Stimulated activated CD4-positive, alpha-beta T cell treated with anti-CD3 and anti-CD28 coated beads, TNF-alpha, amount 100 ng/mL, for 24 hours (primary cell): ENCODE measurements at places on chromosomes 3 and 15.

- DNase-seq = no peak
Measured at GRCh38 chr3:150184426-150185071, 213.9 kb upstream of the PFN2 start.

- DNase-seq = no peak
Measured at GRCh38 chr3:132843851-132844553, 121.8 kb upstream of the NPHP3 start.

- DNase-seq = no peak
Measured at GRCh38 chr3:76669322-76669721, 370.6 kb upstream of the ROBO2 start.

- no peak for DNase-seq
Measured at GRCh38 chr3:154642145-154642544, 212.2 kb upstream of the GPR149 start.

DNA sequence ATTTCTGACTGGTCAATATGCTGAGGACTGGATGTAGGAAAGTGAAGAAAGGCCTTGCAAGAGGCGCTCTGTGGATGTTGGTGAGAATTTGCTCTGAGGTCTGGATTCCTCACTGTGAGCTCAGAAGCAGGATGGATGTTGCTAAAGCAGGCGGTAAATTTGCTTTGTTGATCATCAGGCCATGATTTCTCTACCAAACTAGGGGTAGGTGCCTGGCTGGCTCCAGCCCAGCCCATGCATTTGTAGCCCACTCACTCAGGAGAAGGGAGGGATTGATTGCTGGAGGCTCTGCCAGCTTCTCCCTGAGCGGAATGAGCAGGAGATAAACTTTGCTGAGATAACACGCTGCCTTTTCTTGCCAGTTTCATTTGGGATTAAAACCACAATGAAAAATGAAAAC, 44.3 kb upstream of the NTRK3 start:
- no peak for DNase-seq

- DNase-seq = no peak
Measured at GRCh38 chr3:156676768-156677479, 2.5 kb downstream of the TIPARP start.

- DNase-seq = peak; percentile 3
Measured at GRCh38 chr3:49295489-49296058, 18.5 kb upstream of the C3orf62 start.

GRCh38 chr3:112132975-112133448, at the start of gene GCSAM:
Gene GCSAM (minus strand): TSS chr3:112133248. CDS start chr3:112133120, 128 bp downstream.
- DNase-seq = peak; percentile 50

DNA sequence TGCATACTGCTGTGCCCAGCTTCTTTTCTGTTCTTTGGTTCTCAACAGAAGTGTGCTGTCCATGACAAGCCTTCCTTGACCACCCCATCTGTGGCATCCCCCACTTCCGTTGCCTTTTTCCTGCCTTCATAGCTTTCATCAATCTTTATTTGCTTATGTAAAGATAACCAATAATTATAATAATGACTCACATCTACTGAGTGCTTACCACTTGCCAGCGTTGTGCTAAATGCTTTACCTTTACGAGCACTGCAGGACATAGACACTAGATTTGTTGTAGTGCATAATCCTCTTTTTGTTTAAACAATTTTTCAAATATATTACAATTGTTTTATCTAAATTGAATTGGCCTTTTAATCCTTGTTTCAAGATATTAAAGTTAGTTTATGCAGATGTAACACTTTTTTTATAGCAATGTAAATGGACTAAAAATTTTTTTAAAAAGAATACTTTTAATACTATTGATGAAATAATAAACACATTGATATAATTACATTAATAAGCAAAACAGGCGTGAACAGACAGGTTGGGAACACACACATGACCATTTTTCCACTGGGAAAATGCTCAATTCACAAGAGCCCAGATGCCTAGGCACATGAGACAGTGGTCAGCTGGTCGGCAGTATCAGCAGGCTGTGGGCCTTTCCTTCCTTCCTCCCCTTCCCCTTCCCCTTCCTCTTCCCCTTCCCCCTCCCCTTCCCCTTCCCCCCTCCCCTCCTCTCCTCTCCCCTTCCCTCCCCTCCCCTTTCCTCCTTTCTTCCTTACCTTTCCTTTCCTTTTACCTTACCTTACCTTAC, 42.5 kb downstream of the TRAK1 start:
- DNase-seq = no peak

GRCh38 chr3:63048367-63049326, 173.4 kb upstream of the CADPS start:
- DNase-seq = no peak

DNA sequence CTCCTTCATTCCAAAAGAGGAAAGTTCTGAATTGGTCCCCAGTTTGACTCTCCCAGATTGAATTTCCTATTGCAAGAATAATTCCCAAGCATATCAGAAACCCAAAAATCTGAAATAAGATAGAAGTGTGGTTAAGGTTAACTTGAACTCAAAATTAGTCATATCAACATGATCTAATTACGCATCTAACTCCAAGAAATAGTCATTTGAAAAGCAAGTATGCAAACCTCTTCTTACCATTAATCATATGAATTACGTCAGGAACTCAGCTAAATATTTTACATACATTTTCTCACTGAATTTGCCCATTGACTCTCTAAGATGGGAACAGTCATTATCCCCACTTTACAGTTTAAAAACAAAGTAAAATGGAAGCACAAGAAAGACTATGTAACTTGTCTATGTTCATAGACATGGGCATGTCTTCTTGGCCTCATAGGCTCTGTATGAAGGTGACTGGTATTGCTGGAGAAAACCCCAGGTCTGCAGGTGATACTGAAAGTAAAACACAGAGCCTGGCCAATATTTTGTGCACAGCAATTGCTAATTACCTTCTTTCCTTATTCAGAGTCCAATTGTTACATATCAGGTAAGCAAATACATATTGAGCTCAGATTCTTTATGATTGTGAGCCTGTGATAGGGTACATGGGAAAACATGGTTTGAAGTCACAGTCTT, 139.2 kb downstream of the ATP8B4 start:
- DNase-seq = no peak

DNA sequence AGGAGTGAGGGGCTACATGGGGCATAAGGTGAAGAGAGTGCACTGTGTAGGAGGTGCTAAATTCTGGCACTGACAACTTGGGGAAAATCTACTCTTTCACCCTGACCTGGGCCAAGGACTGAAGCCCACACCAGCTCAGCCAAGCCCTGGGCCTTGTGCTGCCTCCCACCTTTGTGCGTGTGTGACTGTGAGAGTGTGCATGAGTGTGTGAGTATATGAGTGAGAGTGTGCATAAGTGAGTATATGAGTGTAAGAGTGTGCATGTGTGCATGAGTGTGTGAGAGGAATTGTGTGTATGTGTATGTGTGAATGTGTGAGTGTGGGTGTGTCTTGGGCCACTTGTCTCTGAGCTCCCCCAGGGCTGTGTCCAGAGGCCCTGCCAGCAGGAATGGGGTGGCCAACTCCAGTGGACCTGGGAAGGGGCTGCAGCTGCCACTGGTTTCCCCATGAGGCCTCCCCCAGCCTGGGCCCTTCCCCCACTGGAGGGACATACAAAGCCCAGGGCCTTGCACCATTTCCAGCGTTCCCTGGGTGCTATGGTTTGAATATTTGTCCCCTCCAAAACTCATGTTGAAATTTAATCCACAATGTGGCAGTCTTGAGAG, 15.2 kb downstream of the C3orf22 start:
- DNase-seq = no peak

- no peak for DNase-seq
Measured at GRCh38 chr3:47540281-47540680, 26.8 kb upstream of the ELP6 start.

DNA sequence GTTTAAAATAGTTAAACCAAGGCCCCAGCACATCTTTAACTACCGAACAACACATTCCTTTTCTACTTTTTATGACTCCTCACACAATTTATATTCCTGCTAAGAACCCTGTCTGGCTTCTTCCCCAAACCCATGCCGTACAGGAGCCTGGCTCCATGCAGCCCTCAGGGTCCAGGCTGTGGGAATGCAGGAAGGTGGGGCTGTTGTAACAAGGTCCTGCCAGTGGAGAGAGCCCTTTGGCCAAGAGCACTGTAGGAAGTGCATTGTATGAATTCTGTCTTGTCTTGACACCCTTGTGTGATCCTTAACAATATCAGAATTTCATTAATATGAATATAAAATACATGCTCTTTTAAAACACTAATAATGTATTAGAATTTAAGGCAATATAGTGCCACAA, 563.8 kb downstream of the TBL1XR1 start:
- no peak for DNase-seq

DNA sequence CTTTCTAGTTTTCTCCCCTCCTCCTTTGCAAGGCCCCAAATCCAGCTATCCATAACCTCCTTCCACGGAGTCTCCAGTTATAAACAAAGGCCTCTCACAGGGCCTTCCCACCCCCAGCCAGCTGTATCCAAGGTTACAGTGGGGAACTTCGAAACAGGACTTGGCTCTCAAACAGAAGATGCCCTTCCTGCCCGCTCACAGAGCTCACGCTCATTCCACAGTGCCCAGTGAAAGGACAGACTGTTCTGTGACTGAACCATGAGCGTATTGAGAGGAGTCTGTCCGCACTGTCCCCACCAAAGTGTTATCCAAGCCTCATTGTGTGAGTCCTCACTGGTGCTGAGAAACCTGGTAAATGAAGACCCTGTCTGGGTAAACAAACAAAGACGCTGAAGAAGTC, 35.4 kb downstream of the ARHGAP31 start:
- DNase-seq = no peak

DNA sequence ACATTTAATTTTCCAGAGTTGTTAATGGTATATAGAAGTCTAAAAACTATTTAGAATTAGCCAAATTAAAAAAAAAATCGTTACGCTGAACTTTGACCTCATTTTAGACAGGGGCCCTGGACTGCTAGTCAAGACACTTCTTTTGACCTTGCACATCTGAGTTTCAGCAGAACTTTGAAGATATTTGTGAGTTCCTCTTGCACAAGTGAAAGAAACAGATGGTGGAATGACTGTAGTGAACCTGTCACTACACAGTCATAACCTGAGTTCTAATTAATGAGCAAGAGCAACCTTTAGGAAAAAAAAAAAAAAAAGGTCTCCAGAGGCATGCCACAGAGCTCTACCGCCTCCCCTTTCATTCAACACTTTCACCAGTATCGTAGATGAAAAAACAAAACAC, 5.3 kb downstream of the MYO5C start:
- no peak for DNase-seq

DNA sequence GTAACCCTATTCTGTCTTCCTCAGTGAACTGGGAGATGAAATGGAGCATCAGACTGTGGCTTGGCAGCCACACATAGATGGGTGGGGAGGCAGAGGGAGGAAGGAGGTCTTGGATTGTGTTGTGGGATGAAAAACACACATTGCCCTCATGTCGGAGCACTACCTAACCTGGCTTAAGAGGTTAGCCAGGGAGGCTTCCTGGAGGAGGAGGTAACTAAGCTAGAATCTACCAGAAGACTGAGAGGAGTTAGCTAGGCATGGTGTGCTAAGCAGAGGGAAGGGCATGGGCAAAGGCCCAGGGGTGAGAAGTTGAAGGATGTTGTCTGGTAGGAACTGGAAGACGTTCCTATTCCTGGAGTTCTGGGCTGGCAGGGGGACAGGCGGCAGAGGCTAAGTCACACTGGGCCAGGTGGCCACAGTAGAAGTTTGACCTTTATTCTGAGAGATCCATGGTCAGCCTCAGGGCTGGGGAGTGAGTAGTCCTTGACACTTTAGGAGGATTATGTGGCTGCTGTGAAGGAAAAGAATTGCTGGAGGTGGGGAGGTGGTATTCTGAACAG, 7.7 kb upstream of the PRKCD start:
- no peak for DNase-seq

DNA sequence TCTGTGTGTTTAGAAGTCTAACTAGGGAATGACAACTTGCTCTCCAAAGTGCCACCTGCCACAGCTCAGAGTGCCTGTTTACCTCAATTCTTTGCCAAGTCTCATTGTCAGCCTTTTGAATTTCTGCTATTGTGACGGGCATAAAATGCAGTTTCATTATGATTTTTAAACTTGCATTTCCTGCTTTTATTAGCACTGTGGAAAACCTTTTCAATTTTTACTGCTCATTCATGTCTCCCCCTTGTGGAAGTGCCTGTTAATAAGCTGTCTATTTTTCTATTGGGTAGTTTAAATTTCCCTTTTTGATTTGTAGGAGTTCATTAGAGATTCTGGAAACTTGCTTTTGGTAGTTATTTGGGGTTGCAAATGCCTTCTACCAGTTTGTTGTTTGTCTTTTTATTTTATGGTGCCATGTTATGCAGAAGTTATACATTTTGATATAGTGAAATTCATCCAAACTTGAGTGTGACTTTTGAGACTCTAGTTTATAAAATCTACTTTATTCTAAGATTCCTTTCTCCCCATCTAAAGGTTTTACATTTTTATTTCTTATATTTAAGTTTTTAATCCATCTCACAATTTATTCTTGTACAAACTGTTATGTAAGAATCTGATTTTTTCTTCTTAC, 53.9 kb upstream of the FRMD4B start:
- no peak for DNase-seq

- no peak for DNase-seq
Measured at GRCh38 chr3:81726735-81727134, 34.7 kb downstream of the GBE1 start.

DNA sequence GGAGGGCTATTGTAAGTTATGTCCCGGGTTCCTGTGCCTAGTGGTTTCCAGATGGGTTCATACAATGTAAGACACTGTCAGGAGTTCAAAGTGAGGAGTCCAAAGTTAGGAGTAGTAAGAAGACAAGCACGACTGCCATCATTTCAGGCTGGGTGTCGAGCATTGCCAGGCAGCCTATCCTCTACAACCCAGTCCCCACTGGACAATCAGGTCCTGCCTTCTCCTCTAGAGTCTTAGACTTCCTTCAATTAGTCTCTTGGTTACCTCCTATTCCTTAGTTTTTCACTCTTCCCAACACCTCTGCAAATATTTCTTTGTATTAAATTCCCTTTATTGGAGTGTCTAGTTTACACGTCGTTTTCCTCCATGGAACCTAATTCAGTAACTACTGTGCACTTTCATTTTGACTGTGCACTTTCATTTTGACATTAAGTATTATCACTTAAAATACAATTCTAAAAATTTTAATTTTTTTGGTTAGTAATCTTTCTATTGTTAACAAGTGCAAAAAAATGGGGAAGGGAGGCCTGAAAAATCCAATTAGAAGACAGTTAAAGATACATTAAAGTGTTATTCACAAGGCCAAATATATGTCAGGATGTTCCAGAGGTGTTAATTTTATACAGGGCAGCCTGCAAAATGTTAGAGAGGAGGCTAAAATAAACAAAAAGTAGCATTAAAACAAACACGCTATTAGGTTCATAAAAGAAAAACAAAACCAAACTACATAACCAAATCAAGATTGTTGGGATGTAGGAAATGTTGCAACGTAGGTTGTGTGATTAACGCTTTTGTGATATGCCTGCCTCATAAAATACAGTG, 155.3 kb downstream of the TBL1XR1 start:
- DNase-seq = no peak

DNA sequence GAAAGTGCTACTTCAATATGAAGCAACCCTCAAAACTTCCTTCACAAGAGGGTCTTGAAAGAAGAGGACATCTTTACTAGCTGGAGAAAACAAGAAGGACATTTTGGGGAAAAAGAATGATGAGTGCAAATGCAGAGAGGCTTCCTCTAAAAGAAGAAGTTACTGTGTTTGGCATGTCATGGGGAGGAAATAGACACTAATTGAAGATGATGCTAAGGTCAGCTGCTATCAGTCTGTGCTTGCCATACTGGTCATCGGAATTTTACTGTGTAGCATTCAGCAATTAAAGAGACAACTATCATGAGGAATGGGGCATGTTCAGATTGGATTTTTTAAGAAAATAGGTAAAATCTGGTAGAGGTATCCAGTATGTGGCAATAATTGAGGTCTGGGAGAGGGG, 60.0 kb downstream of the THRB start:
- no peak for DNase-seq

GRCh38 chr3:189531271-189531670, 99.9 kb upstream of the TP63 start:
- no peak for DNase-seq

GRCh38 chr3:46349484-46350261, 4.2 kb upstream of the CCR2 start:
- no peak for DNase-seq
